Suprapubic skin (tissue), 4 donors: ENCODE measurements at places on chromosomes 11 and 22. TPM values are rescaled to one million over a fixed set of nuclear protein-coding genes. Genes with fewer than 3 reads are reported as not detected.

Gene MMP11
- 2.1 TPM for total RNA-seq

- DNase-seq, result no peak
- H3K27me3 ChIP-seq, result peaks cover 88% of the 10 kb centered on the region
- no peak within 1 kb of the TSS for H3K27ac ChIP-seq
- H3K4me1 ChIP-seq, result peaks cover 28% of the 10 kb centered on the region
- H3K36me3 ChIP-seq, result no peaks in the 10 kb centered on the region
Measured at GRCh38 chr11:92224407-92225124, at the start of gene FAT3. FAT3 (plus strand) TSS chr11:92224818; CDS start chr11:92352113, 127,295 bp downstream.

Gene C11orf42
- total RNA-seq, result not detected

GRCh38 chr22:47448231-47449223, 686.1 kb downstream of the TBC1D22A start:
- no peak for DNase-seq
- no peak overlapping the region for H3K27ac ChIP-seq
- H3K27me3 ChIP-seq, result peaks cover 24% of the 10 kb centered on the region
- H3K36me3 ChIP-seq, result no peaks in the 10 kb centered on the region
- no peaks in the 10 kb centered on the region for H3K4me1 ChIP-seq
- H3K4me3 ChIP-seq, result no peak overlapping the region

DNA sequence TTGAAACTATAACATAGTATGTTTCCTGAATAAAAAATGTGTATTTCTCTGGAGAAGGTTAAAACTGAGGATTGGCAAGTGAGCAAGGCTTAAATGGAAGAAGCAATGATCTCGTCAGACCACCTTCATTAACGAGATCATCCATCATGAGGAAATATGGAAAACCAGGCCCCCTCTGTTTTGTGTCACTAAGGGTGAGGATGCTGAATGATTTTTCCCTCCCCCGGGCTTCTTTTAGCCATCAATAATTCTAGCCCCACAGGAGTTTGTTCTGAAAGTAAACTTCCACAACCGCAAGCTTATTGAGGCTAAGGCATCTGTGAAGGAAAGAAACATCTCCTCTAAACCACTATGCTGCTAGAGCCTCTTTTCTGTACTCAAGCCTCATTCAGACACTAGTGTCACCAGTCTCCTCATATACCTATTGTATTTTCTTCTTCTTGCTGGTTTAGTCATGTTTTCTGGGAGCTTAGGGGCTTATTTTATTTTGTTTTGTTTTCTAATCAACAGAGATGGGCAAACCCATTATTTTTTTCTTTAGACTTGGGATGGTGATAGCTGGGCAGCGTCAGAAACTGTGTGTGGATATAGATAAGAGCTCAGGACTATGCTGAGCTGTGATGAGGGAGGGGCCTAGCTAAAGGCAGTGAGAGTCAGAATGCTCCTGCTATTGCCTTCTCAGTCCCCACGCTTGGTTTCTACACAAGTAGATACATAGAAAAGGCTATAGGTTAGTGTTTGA, 5.8 kb upstream of the HBE1 start:
- no peak overlapping the region for H3K27ac ChIP-seq
- no peaks in the 10 kb centered on the region for H3K36me3 ChIP-seq
- H3K4me3 ChIP-seq, result no peak overlapping the region
- H3K27me3 ChIP-seq, result no peaks in the 10 kb centered on the region
- DNase-seq, result no peak
- no peaks in the 10 kb centered on the region for H3K4me1 ChIP-seq

GRCh38 chr11:2647167-2647566, 52.6 kb downstream of the KCNQ1OT1 start:
- no peak for DNase-seq
- H3K27me3 ChIP-seq, result no peaks in the 10 kb centered on the region
- no peaks in the 10 kb centered on the region for H3K36me3 ChIP-seq
- H3K4me3 ChIP-seq, result no peak overlapping the region

Gene ARHGAP8
- total RNA-seq, result 6.9 TPM

Gene DEAF1
- total RNA-seq, result 47.1 TPM

- H3K27ac ChIP-seq, result no peak overlapping the region
- H3K27me3 ChIP-seq, result no peaks in the 10 kb centered on the region
- no peak for DNase-seq
- peaks cover 12% of the 10 kb centered on the region for H3K4me1 ChIP-seq
Measured at GRCh38 chr22:25478528-25478927, 85.9 kb upstream of the GRK3 start.

DNA sequence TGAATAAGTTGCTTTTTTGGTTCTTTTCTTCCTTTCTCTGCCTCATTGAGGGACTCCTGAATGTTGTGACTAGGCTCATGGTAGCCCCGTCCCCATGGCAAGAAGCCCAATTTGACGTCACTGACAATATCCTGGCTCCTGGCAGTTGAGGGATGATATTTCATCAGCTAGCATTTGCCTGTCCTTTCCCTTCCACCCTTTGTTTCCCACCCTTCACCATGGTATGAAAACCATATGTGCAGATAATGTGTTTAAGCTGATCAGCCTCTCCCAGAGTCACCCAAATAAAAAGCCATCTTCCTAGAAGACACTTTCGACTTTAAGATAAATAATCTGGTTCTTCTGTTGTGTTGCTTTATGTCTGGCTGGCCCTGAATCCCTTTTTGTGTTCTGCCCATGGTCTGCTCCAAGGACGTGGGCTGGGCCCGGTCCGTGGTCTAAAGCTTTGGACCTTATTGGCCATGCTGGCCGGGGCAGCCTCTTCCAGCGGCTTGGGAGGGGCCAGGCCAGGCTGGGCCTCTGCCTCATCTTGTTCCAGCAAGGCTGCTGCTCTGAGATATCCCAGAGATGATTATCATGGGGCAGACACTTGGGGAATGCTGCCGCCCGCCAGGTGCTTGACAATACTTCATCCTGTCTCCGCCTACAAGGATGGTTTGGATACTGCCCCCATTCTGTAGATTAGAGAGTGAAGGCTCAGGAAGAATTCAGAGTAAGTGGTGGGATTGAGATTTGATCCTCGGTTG, 5.1 kb downstream of the TSPAN18 start:
- H3K4me3 ChIP-seq, result no peak overlapping the region
- peaks cover 13% of the 10 kb centered on the region for H3K27me3 ChIP-seq
- H3K27ac ChIP-seq, result no peak overlapping the region
- no peaks in the 10 kb centered on the region for H3K36me3 ChIP-seq
- DNase-seq, result no peak
- peaks cover 39% of the 10 kb centered on the region for H3K4me1 ChIP-seq

- no peak overlapping the region for H3K4me3 ChIP-seq
- no peak overlapping the region for H3K27ac ChIP-seq
- H3K36me3 ChIP-seq, result no peaks in the 10 kb centered on the region
- H3K27me3 ChIP-seq, result no peaks in the 10 kb centered on the region
- no peak for DNase-seq
- H3K4me1 ChIP-seq, result no peaks in the 10 kb centered on the region
Measured at GRCh38 chr11:41246399-41246745, 213.1 kb downstream of the LRRC4C start.

DNA sequence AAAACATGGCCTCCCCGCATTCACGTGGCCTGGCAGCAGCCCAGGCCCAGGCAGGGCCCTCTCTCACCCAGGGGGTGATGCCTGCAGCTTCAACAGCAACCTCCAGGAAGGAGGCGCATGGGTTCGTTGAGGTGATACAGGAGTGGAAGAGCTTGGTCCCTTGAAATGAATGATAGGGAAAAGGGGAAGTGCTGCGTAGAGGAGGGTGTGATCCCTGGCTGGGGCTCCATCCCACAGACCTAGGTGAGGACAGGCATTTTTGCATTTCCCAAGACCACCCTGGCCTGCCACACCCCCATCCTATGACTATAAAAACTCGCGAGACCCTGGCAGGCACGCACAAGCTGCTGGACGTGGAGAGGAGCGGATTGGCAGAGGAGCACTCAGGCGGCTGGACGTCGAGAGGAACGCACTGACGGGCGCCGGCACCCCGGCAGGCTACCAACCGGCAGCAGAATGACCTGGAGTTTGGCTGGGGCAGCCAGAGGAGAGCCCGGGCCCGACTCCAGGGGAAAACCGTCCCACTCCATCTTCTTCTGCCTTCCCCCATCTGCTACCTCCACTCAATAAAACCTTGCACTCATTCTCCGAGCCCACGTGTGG, 32.6 kb downstream of the RTN4R start:
- H3K36me3 ChIP-seq, result no peaks in the 10 kb centered on the region
- no peak for DNase-seq
- no peak overlapping the region for H3K27ac ChIP-seq
- H3K4me3 ChIP-seq, result no peak overlapping the region

Gene NXPE2
- total RNA-seq, result not detected

Gene MAP6
- total RNA-seq, result 3.7 TPM

GRCh38 chr11:81092522-81092921, 1641.1 kb downstream of the FAM181B start:
- H3K36me3 ChIP-seq, result no peaks in the 10 kb centered on the region
- no peak overlapping the region for H3K27ac ChIP-seq
- H3K4me3 ChIP-seq, result no peak overlapping the region
- no peaks in the 10 kb centered on the region for H3K4me1 ChIP-seq

DNA sequence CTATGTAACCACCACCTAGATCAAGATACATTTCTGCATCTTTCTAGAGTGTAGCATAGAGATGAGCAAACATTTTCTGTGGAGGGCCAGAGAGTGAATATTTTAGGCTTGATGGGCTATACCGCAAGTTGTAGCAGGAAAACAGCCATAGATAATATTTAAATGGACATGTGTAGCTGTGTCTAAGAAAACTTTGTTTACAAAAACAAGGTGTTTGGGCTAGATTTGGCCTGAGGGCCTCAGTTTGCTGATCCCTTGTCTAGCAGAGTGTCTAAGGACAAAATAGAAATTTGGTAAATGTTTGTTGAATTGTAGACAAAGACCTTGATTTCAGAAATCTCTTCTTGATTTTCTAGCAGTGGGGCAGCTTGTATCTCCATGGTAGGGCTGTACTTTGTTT, 36.3 kb downstream of the STIM1 start:
- DNase-seq, result no peak
- H3K27ac ChIP-seq, result no peak overlapping the region
- no peak overlapping the region for H3K4me3 ChIP-seq
- no peaks in the 10 kb centered on the region for H3K36me3 ChIP-seq
- peaks cover 36% of the 10 kb centered on the region for H3K4me1 ChIP-seq
- no peaks in the 10 kb centered on the region for H3K27me3 ChIP-seq

- no peaks in the 10 kb centered on the region for H3K27me3 ChIP-seq
- no peak for DNase-seq
- H3K4me3 ChIP-seq, result no peak overlapping the region
- peaks cover 22% of the 10 kb centered on the region for H3K4me1 ChIP-seq
Measured at GRCh38 chr22:20751185-20751851, 22.6 kb upstream of the SERPIND1 start.

Gene LARGE1
- 12.1 TPM for total RNA-seq

GRCh38 chr11:120448240-120448639, 63.3 kb upstream of the GRIK4 start:
- DNase-seq, result no peak
- no peaks in the 10 kb centered on the region for H3K27me3 ChIP-seq
- no peaks in the 10 kb centered on the region for H3K4me1 ChIP-seq
- H3K27ac ChIP-seq, result no peak overlapping the region
- H3K4me3 ChIP-seq, result no peak overlapping the region

DNA sequence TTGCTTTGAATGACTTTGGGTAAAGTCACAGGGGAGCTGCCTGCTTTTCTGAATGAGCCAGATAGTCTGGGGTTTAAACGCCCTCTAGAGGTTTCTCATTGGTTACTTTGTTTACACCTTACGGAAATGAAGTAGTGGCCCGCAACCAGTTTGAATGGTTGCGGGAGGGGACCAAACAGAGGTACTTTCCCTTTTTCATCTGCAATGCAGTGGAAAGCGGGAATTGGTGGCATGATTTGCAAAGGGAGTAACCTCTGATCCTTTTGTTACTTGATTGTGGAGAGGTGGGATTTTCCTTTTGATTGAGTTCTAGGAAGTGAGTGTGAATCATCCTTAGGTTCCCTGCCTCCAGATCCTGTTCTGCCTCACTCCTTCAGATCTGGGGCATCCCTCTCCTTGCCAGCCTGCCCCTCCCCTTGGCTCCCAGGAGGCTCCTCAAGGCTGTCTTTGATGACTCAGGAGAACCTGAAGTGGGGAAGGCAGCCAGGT, 15.9 kb upstream of the GLYATL1 start:
- peaks cover 36% of the 10 kb centered on the region for H3K4me1 ChIP-seq
- H3K4me3 ChIP-seq, result no peak overlapping the region
- H3K27me3 ChIP-seq, result no peaks in the 10 kb centered on the region
- H3K27ac ChIP-seq, result peak overlapping the region; percentile 64
- no peaks in the 10 kb centered on the region for H3K36me3 ChIP-seq
- no peak for DNase-seq

GRCh38 chr11:776561-777287, 563 bp downstream of the GATD1 start:
- no peaks in the 10 kb centered on the region for H3K27me3 ChIP-seq
- H3K4me1 ChIP-seq, result peaks cover 39% of the 10 kb centered on the region
- H3K4me3 ChIP-seq, result peak overlapping the region; percentile 97
- peak; percentile 74 for DNase-seq

Gene PAMR1
- total RNA-seq, result 15.4 TPM

DNA sequence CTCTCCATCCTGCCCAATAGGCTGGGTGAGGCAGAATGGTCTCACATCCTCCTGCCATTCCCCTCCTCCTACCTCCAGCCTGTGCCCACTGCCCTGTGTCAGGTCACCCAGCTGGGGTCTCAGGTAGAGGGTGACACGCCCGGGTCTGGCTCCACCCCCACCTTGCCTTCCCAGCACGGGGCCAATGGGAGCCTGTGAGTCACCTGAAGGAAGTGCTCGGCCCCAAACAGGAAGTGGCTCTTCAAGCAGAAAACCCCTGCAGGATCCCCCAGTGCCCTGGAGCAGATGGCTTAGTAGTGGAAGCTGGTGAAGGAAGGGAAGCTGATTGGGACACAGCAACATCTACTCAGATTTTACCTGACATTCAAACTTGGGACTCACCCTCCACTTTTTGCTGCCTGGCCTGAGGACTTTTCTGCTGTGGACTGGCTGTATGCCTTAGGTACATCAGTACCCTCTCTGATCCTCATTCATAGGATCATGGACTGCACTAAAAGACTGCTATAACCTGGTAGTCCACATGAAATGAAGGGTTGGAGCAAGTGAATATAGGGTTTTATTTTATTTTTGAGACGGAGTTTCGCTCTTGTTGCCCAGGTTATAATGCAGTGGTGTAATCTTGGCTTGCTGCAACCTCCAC, 33.4 kb downstream of the GDPD5 start:
- no peak overlapping the region for H3K27ac ChIP-seq
- H3K27me3 ChIP-seq, result no peaks in the 10 kb centered on the region
- no peaks in the 10 kb centered on the region for H3K4me1 ChIP-seq
- H3K36me3 ChIP-seq, result no peaks in the 10 kb centered on the region
- DNase-seq, result no peak

DNA sequence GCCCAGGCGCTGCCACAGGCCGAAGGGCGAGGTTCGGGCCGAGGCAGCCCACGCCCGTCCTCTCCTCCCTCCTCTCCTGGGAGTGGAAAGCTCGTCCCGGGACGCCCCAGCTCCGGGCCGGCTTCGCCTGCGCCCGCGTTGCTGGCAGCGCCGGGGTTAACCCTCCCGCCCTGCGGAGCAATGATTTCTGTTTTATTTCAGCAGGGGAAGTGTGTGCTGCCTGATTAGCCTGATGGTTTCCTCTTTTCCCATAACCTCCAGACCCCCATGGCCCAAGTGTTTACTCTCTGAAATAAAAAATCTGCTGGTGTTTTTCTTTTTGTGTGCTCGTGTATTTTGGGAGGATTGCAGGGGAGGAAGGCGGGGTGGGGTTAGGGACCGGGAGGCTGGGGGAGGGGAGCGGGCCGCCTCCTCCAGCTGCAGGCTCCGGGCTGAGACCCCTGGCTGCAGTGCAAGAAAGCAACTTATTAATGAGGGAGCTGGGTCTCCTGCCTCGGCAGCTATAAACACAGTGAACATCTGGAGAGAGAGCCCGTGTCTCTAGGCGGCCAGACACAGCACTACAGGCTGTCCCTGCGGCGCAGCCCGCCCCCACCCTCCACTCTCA, 38.6 kb downstream of the ETS1 start:
- peak; percentile 84 for DNase-seq
- H3K4me1 ChIP-seq, result peaks cover 34% of the 10 kb centered on the region
- H3K27me3 ChIP-seq, result no peaks in the 10 kb centered on the region
- H3K36me3 ChIP-seq, result no peaks in the 10 kb centered on the region
- peak overlapping the region; percentile 49 for H3K4me3 ChIP-seq
